ENCODE measurements at places on chromosomes 12 and 14. TPM values are rescaled to one million over a fixed set of nuclear protein-coding genes. Genes with fewer than 3 reads are reported as not detected.

The NOS1 gene
- 0.08 TPM for total RNA-seq

The MANSC4 gene
- not detected for total RNA-seq

The FAM90A1 gene
- total RNA-seq = not detected

The TUNAR gene
- total RNA-seq = not detected

The NAP1L1 gene
- 64.0 TPM for total RNA-seq

The KLRG1 gene
- 1.9 TPM for total RNA-seq

The CCDC77 gene
- total RNA-seq = 1.2 TPM

The ADGRD1 gene
- 11.6 TPM for total RNA-seq

The ACSM4 gene
- total RNA-seq = not detected

The SDS gene
- total RNA-seq = 680 TPM
